Activated T-cell treated with anti-CD3 and anti-CD28 coated beads, Interleukin-2, amount 50 U/mL, for 72 hours (primary cell): ENCODE measurements at places on chromosomes 5 and 9. TPM values are rescaled to one million over a fixed set of nuclear protein-coding genes. Genes with fewer than 3 reads are reported as not detected.

The SPATA31D4 gene
- not detected for total RNA-seq

The RMND5B gene
- 24.5 TPM for total RNA-seq

The CDKN2AIPNL gene
- 24.6 TPM for total RNA-seq

The ELL2 gene
- 76.3 TPM for total RNA-seq

The GABRA1 gene
- total RNA-seq = not detected

The SNCB gene
- total RNA-seq = 0.81 TPM

The LVRN gene
- total RNA-seq = 0.07 TPM

The NPDC1 gene
- total RNA-seq = 27.2 TPM

The THBS4 gene
- total RNA-seq = 6.7 TPM

The PCDHGC4 gene
- not detected for total RNA-seq

The LCN1 gene
- total RNA-seq = not detected

The RANBP3L gene
- 0.35 TPM for total RNA-seq

The SLC46A2 gene
- not detected for total RNA-seq

The TYRP1 gene
- not detected for total RNA-seq

The PPIC gene
- not detected for total RNA-seq

The FABP6 gene
- not detected for total RNA-seq

The ORM2 gene
- not detected for total RNA-seq
